Umbilical cord (tissue), 2 donors: ENCODE measurements at places on chromosomes 5 and 9. TPM values are rescaled to one million over a fixed set of nuclear protein-coding genes. Genes with fewer than 3 reads are reported as not detected.

The TAF1L gene
- 4.3 TPM for total RNA-seq

The SHOC1 gene
- 3.6 TPM for total RNA-seq

The SLC6A19 gene
- 0.48 TPM for total RNA-seq

The BNC2 gene
- 19.3 TPM for total RNA-seq

The ANKRD18A gene
- total RNA-seq: 1.4 TPM

The DMRT3 gene
- total RNA-seq: 1.2 TPM

The LHX3 gene
- 0.24 TPM for total RNA-seq

The NOTCH1 gene
- 23.1 TPM for total RNA-seq

The ARHGAP26 gene
- 17.3 TPM for total RNA-seq

The GPR150 gene
- not detected for total RNA-seq

The EGFL7 gene
- total RNA-seq: 49.4 TPM

The BNIP1 gene
- total RNA-seq: 15.4 TPM

The DMRT2 gene
- total RNA-seq: 1.7 TPM

The PCDH12 gene
- total RNA-seq: 5.1 TPM

The APBA1 gene
- total RNA-seq: 20.9 TPM

The NR4A3 gene
- total RNA-seq: 7.7 TPM

The NMUR2 gene
- total RNA-seq: 1.7 TPM

The FAM151B gene
- total RNA-seq: 11.1 TPM

The ERBIN gene
- total RNA-seq: 119 TPM

The INSL6 gene
- total RNA-seq: 6.3 TPM

The NR2F1 gene
- 32.7 TPM for total RNA-seq

The OR1J2 gene
- 1.2 TPM for total RNA-seq

The TBC1D9B gene
- total RNA-seq: 71.0 TPM

The SEPTIN8 gene
- total RNA-seq: 41.2 TPM

The SLC4A9 gene
- total RNA-seq: not detected

The FOXD4 gene
- total RNA-seq: 3.4 TPM

The SLC36A3 gene
- total RNA-seq: 1.4 TPM

The C7 gene
- 32.3 TPM for total RNA-seq

The SPINK4 gene
- total RNA-seq: not detected

The FGF1 gene
- 9.9 TPM for total RNA-seq

The SLC25A2 gene
- 1.9 TPM for total RNA-seq

The RHOBTB3 gene
- 226 TPM for total RNA-seq

The MATR3 gene
- 250 TPM for total RNA-seq

The SV2C gene
- total RNA-seq: 1.2 TPM

The CDK7 gene
- 29.9 TPM for total RNA-seq

The PRUNE2 gene
- 12.3 TPM for total RNA-seq

The SVEP1 gene
- 89.3 TPM for total RNA-seq

The C5orf58 gene
- 1.7 TPM for total RNA-seq

The TYRP1 gene
- total RNA-seq: 8.4 TPM

The NDOR1 gene
- 0.72 TPM for total RNA-seq

The ZDHHC11 gene
- total RNA-seq: not detected

The PAEP gene
- total RNA-seq: not detected

The EFNA5 gene
- total RNA-seq: 15.2 TPM

The TMEM167A gene
- total RNA-seq: 99.2 TPM

The ZFP2 gene
- total RNA-seq: 8.7 TPM

The MLANA gene
- total RNA-seq: 1.2 TPM

The FOXD4L6 gene
- total RNA-seq: not detected

The PHF24 gene
- total RNA-seq: 1.9 TPM

The ACTBL2 gene
- total RNA-seq: 3.1 TPM

The CDC25C gene
- total RNA-seq: 2.2 TPM

The TMEM141 gene
- total RNA-seq: 90.5 TPM

The GOLM1 gene
- 29.4 TPM for total RNA-seq

The WDR38 gene
- total RNA-seq: not detected

The PTCH1 gene
- 7.5 TPM for total RNA-seq

The BTNL8 gene
- total RNA-seq: not detected
